Common myeloid progenitor, CD34-positive (primary cell): ENCODE measurements at places on chromosomes 12 and 14.
A peak's percentile ranks its signal among the peaks of the same experiment; 100 is the strongest.

GRCh38 chr12:68374307-68374982 lies 42.3 kb upstream of the MDM1 start:
- no peak for DNase-seq

DNA sequence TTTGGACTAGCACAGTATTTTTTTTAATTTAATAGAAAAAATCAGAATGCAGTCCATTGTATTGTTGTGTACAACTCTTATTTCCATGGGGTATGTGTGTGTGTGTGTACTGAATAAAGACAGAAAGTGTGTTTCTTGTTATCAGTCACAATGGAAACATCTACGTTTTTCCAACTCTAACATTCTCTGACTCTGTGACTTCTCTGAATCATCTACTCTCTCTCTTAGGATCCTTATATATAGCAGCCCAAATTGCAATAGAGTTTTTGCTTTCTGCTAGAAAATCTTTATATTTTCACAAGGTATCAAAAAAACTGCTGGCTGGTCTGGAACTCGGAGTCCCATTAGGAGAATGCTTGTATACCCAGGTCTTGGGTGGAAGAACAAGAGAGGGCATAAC lies 138.9 kb upstream of the ARID2 start:
- no peak for DNase-seq

GRCh38 chr12:92899386-92900001 lies 29.6 kb downstream of the EEA1 start:
- no peak for DNase-seq

GRCh38 chr14:72314808-72315435 lies 382.7 kb downstream of the RGS6 start:
- no peak for DNase-seq

GRCh38 chr12:3315201-3315661 lies 175.8 kb upstream of the PRMT8 start:
- no peak for DNase-seq

DNA sequence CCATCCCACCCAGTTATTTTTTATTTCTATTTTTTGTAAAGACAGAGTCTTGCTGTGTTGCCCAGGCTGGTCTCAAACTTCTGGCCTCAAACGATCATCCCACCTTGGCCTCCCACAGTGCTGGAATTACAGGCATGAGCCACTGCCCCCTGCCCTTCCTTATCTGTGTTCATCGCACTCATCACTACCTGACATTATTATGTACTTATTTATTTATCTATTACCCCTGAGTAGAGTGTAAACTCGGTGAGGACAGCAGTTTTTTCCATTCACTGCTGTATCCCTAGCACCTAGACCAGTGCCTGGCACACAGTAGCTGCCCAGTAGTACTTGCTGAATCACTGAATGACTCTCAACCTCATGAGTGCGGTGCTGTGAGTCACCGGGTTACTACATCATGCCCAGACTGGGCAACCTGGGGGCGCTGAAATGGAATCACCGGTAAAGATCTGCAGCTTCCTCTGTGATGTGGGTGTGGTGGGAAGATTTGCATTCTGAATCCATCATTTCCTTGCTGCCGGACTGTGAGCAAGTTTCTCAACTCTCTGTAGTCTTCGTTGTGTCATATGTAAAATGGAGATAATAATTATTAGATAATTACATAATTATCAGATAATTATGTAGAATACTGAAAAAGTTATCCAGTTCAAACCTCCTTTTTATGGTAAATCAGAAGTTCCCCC lies 81.9 kb upstream of the USP44 start:
- DNase-seq = peak; percentile 22

DNA sequence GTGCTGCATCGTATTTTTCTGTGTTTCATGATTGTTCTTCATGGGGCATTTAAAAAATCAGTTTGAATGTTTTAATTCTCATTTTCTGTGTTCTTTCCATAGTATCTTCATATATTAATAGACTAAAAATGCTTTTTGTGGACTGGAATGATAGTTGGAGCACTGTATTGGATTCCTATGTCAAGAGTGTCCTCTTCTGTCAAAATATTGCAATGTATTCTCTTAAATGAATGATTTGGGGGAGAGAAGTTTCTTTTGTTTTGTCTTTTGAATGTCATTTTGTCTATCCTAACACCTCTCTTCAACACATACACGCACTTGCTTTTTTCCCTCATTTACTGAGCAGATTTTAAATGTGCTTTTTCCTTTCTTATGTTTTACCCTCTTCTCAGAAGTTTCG lies 4.7 kb upstream of the EIF2S3B start:
- DNase-seq = peak; percentile 1

DNA sequence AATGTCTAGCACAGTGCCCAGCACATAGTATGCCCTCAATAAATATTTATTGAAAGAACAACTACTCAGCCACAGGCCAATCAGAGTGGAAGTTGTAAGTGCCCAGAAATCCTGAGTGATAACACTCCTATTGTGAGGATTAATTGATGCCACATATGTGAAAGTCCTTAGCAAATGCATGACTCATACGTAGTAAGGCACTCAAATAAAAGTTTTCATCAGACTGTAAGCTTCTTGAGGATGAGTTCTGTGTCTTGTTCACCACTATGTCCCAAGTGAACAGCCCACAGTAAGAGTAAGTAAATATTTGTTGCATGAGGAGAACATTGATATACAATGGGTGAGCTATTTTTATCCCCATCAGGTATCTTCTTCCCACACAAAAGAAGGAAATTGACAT lies 24.7 kb upstream of the ANO6 start:
- DNase-seq = no peak

DNA sequence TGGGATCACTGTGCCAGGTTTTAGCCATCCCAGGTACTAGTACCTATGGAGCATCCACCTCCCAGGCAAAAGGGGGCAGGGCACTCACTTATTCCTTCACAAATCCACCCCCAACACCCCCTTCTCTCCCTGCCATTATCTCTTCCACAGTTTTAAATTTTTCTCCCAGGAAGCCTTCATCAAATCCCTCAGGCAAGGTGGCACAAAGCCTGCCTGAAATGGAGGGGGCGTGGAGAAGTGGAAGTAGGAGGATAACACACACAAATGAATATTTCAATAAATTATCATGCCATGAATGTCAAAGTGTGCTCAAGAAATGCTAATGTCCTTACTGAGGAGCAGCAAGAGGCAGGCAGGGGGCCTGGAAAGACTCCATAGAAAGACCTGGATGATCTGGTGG lies 4.7 kb upstream of the CHST11 start:
- DNase-seq = no peak

GRCh38 chr14:87994974-87995373 lies 2.0 kb upstream of the GALC start:
- peak; percentile 21 for DNase-seq

DNA sequence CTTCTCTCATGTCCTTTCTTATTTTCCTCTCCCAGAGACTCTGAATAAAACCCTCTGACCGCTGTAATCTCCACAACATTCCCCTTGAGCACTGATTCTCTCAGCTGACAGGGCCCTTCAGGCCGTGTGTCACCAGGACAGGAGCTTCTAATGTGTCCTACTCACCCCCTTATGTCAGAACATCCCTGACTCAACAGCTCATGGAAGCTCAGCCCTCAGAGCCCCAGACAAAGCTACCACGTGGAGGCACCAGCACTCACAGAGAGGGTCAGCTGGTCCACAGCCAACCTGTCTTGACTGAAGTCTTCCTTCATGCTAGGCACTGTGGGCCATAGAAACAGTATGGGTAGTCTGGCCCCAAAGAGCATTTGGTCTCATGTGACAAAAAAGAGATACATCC lies 49.8 kb downstream of the SMUG1 start:
- DNase-seq = no peak

- no peak for DNase-seq
Measured at GRCh38 chr14:101471723-101472517, 89.4 kb upstream of the DIO3 start.

GRCh38 chr12:109160433-109160832 lies 44.0 kb downstream of the ACACB start:
- no peak for DNase-seq

GRCh38 chr12:53616950-53617349 lies 9.2 kb downstream of the ATF7 start:
- DNase-seq = peak; percentile 53

- DNase-seq = no peak
Measured at GRCh38 chr12:82099216-82099615, 259.0 kb downstream of the CCDC59 start.

DNA sequence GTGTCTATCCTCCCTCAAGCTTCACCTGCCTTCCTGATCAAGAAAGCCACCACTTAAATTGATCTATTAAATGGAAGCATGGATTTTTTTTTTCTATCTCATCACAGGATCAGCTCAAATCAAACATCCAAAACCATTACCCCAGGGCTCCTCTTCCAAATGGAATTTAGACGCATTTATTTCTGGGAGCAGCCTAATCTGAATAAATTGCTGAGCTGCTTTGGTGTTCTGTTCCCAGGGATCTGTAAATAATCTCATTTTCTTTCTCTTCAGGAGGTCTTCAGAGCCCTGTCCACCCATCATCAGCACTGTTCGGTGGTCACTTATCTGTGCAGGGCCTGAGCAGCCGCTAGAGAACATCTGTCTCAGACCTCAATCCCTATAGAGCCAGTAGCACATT lies 695.4 kb upstream of the TMEM132C start:
- no peak for DNase-seq

- no peak for DNase-seq
Measured at GRCh38 chr14:93113678-93114067, 2.1 kb downstream of the ITPK1 start.

DNA sequence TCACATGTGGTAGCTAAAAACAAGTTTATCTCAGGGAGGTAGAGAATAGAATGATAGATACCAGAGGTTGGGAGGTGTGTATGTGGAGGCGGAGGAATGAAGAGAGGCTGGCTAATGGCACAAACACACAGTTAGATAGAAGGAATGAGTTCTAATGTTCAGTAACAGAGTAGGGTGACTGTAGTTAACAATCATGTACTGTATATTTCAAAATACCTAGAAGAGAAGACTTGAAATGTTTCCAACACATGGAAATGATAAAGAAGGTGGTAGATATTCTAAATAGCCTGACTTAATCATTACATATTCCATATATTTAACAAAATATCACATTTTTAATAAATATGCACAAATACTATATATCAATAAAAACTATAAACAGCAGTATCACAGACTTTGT lies 8.9 kb upstream of the IFNG-AS1 start:
- DNase-seq = no peak

DNA sequence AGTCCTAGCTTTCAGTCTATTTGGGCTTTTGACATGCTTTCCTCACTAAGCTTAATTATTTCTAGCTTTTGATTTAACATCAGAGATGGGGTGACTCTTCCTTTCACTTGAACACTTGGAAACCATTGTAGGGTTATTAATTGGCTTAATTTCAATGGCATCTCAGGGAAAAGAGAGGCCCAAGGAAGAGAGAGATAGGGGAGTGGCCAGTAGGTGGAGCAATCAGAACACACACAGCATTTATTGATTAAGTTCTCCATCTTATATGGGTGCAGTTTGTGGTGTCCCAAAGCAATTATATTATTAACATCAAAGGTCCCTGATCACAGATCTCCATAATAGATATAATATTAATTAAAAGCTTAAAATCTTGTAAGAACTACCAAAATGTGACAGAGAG lies 1466.1 kb upstream of the SEL1L start:
- no peak for DNase-seq

DNA sequence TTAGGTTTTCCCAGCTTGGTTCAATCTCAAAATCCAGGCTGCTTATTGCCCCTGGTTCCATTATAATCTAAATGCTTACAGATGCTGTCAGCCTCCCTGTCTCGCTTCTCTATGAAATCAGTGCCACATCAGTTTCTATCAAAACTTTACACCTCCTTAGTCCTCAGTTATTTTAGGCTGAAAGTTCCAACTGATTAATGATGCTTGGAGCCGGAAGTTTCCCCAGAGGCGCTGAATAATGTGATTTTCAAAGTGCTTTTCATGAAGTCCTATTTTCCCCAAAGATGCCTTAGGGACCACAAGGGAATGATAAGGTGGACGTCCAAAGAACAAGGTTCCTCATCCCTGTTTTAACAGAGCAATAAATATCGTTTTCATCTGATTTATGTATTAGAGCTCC lies 262.4 kb upstream of the RMST start:
- no peak for DNase-seq

DNA sequence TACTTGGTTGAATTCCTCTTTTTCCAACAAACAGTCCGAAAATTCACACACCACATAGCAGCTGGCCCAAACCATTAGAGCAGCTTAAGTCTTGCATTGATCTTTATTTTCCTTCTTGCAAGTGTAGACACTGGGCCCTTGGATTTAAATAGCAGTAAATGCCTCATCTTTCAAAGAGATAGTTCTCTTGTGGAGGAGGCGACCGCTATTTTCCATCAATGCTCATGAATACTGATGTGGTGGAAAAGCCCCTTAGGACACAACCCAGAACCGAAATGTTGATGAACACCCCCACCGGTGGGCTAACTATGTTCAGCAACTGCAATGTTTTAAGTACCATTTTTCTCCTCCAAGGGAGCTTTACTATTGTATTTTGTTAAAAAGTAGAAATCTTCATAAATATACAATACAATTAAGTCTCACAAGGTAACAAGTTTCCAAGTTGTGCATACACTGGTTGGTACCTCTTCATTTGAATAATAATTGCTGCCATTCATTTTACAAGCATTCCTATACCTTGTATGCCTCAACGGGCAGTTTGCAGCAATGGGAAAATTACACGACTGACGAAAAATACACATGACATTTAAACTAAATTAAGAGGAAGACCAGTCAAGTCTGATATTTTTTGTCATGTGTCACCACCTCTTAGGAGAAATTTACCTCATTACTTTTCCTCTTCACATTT lies 18.0 kb downstream of the NIN start:
- peak; percentile 31 for DNase-seq

DNA sequence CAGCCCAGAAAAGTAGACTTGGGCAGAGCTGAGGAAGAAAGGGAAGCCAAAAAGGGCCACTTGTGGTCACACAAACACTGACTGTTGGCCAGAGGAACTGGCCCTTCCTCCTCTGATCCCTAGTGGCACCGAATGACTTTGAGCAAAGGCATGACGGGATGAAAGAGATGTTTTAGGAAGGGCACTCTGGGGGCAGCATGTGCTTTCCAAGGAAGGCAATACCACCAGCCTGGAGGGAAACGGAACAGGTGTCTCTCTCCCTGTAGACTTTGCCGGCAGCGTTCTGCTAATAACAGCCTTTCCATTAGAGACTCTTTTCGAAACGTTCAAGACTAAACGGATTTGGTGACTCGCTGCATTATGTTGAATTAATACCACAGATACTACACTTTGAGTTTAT lies 12.3 kb upstream of the FBXO21 start:
- DNase-seq = no peak

DNA sequence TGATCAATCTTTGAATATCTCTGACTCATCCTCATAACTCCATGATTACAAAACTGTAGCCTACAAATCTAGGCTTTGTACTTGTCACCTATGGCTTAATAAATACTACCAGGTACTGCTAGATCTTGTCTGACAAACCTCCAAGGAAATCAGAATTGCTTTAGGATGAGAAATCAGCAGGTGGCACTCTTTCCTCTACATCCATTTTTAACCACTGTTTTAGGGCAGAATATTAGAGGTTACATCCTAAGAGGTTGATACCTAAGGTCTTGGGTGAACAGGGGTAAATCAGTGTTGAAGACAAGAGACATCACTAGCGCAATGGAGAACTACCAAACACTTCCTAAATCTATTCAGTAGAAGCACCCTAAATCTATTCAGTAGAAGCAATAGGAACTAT lies 63.1 kb upstream of the SOX5 start:
- DNase-seq = peak; percentile 15

- no peak for DNase-seq
Measured at GRCh38 chr14:99100497-99101270, 171.3 kb downstream of the BCL11B start.

- DNase-seq = no peak
Measured at GRCh38 chr12:116918464-116918863, 7.7 kb downstream of the FBXW8 start.

GRCh38 chr12:113826805-113827538 lies 139.2 kb downstream of the RBM19 start:
- no peak for DNase-seq
